ENCODE measurements at places on chromosomes 3 and 15.

- no peak for DNase-seq
These were observed 21.6 kb downstream of the IFT122 start for GRCh38 chr3:129461461-129462146.

- DNase-seq = no peak
These were observed 102.4 kb upstream of the EOMES start for GRCh38 chr3:27824312-27825200.

GRCh38 chr15:65083262-65083701 is 6.7 kb downstream of the KBTBD13 start:
- DNase-seq = no peak

DNA sequence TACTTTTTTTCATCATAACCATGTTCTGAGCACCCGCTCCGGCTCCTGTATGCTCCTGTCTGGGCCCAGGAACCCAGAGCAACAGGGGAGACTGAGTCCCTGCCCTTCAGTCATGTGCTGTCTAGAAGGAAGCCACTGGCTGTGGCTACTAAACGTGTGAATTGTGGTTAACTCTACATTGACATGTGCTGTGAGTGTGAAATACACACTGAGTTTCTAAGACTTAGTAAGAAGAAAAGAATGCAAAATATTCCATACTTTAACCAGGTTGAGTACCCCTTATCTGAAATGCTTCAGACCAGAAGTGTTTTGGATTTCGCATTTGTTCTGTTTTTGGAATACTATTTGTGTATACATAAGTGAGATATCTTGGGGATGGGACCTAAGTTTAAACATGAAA is 42.8 kb upstream of the CGNL1 start:
- no peak for DNase-seq

DNA sequence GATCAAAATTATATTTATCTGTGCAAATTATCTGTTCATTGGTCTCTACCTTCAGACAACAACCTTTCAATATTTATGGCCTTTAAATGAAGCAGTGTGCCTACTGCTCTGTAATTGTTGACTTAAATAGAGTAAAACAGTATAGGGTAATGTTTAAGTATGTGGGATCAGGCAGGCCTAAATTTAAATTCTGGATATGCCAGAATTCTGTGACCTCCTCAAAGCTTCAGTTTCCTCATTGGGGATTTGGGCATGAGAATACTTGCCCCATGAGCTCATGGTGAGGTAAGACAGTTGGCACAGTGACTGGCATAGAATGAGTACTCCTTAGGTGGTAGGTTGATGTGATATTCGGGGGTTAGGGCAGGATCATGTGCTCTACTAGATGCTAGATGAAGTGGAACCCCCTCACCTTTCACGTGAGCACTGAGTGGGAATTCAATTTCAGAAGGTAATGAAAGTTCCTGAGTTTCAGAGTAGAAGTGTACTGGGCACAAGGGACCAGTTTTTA is 14.9 kb downstream of the ARL8B start:
- no peak for DNase-seq

GRCh38 chr3:61789861-61790260 is 228.5 kb downstream of the PTPRG start:
- no peak for DNase-seq

DNA sequence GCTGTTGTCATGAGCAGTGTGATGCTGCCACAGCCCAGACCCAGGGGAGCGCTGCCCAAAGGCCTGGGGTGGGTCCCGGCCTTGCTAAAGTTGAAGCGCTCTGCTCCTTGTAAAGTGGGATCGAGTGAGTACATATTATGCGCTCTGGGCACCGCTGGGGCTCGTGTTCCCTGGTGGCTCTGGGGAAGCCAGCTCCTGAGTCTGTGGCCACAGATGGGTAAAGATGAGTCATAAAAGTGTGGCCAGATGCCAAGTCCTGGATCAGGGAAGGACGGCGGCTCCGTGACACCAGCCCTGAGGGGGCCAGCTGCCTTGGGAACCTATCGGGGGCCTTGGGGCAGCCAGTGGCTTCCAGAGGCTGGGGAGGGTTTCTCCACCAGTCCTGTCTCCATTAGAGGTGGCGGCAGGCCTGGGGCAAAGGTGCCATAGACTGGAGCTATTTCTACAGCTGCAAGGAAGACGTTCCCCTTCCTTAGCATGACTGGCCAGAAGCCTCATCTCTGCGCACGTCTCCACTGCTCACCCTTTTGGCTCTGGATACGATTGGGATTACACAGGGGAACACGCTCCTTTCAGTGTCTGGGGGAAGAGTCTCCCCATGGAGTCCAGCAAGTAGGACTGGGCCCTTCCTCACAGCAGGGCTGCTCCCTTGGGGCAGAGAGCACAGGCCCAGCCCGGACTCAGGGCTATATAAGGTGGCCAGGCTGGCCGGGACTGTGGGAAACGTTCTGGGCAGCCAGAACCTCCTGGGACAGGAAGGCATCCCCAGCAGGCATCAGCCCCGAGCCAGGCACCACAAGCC is 1.2 kb upstream of the ITIH4 start:
- no peak for DNase-seq

DNA sequence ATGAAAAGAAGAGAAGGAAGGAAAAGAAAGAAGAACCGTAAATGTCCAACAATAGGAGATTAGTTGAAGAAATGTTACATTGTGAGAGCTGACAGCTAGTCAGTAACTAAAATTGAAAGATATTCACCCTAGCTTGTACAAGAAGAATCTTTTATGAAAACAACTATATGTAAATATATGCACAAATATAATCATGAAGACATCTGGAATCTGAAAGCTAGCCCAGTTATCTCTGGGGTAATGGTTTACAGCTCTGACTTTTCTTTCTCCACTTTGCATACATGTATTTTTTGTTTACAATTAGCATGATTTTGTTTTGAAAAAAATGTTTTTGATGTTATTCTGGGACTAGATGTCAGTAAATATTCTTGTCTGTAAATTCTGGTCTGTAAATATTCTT is 37.1 kb upstream of the ADAMTSL3 start:
- DNase-seq = no peak

DNA sequence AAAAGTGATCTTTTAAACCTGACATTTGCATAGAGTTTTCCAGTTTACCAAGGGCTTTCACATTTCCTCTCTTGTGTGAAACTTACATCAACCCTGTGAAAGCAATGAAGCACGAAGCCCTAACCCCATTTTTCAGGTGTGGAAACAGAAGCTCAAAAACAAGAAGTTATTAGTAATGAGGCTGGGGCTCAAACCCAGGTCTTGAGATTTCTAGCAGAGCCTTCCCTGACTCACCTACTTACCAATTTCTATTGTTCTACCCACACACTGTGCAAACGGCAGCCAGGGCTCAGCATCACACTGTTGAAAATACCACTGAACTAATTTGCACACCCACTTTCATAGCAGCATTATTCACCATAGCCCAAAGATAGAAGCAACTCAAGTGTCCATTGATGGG is 117.8 kb upstream of the IGF1R start:
- DNase-seq = no peak

DNA sequence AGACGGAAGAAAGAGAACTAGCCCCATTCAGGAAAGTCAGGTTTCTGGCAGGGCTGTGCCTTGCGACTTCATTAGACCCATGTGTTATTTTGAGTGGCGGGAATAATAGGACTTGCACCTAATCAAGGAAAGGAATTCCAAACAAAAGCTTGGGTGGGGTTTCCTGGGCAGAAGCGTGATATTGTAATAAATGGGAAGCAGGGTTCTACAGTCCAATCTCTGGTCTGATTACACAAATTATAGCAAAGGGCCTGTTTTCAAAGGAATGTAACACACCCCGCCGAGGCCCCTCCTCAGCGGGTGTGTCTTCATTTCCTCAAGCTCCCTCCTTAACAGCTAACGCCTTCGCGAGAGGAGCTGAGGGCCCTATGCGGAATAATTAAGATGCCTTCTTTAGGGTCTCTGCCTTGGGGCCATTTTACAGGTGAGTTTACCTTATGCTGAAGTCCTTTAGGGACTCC is 396.0 kb upstream of the C2CD4B start:
- no peak for DNase-seq

DNA sequence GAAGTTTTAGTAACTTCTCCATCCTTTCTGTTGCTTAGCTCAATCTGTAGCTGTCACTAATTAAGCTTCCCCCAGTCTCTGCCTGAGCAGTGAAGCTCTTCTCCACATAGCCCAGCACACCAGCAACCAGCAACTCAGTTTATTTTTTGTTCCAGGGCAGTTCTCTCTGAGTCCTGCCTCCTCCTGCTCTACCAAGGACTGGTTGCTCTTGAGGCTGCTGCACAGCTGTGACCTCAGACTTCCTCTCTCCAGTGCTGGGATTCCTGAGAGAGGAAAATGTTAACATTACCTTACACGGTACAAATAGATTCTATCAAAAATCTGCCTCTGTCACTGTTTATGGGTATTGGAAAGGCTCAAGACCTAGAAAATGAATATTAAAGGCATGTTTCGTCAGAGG is 294.7 kb downstream of the OXSM start:
- DNase-seq = no peak

- no peak for DNase-seq
These were observed 66.1 kb upstream of the PFN2 start for GRCh38 chr3:150036780-150037179.

DNA sequence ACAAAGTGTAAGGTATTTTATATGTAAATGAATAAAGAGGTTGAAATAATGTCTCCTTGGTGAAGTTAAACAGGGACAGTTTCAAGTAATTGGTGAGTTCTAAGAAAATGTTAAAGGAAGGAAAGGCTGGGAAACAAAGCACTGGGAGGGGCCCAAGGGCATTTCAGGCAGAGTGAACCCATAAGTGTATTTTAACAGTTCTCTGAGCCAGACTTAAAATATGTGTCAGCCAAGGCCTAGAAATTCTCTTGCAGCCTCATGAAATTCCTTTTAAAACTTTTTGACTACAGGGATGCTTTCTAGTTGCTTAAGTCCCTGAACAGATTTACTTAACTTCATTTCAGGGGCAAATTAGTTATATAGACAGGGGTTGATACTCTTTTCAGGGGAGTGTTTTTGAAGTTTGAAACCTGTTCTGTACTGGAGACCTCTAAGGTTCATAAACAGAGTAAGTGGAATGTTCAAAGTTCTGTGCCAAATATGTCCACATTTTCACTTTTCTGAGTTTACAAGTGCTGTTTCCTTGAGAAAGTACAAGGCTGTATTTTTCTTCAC is 77.6 kb downstream of the GALK2 start:
- no peak for DNase-seq

DNA sequence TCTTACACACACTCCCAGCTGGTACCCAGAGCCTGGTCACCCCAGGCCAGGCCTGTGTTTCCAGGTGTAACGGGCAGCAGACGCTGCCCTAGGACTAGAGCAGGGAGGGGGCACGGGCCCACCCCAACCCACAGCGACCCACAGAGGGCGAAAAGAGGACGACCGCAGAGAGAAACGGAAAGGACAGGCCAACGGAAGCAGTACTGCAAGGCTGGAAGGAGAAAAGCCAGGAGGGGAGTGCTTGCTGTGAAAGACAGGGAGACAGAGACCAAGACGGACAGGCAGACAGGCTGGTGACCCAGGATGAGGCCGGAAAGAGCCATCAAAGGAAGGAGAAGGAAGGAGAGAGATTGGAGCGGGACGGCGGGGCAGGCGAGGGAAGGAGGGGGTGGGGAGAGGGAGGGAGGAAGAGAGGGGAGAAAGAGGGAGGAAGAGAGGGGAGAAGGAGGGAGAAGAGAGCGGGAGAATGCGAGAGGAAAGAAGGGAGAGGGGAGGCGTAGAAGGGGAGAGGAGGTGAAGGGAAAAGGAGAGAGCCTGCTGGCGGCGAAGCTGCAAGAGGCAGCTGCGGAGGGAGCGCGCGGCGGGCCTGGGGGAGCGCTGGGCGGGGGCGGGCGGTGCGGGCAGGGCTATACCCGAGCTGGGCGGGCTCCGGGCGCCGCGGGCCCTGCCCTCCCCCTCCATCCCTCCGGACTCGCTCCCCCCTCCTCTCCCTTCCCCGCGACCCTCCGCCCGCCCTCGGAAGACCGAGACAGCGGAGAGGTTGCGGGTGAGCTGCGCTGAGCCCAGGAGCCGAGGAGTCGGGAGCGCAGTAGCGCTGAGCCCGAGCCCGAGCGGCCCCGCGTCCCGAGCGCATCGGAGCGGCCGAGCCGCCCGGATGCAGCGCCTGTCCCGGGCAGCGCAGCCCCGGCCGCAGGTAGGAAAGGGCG is at the start of gene SLC6A1:
Gene SLC6A1 (plus strand): TSS at position 732 of the 926 bp plus-strand sequence. CDS start 24,464 bp downstream, outside the sequence.
- no peak for DNase-seq

DNA sequence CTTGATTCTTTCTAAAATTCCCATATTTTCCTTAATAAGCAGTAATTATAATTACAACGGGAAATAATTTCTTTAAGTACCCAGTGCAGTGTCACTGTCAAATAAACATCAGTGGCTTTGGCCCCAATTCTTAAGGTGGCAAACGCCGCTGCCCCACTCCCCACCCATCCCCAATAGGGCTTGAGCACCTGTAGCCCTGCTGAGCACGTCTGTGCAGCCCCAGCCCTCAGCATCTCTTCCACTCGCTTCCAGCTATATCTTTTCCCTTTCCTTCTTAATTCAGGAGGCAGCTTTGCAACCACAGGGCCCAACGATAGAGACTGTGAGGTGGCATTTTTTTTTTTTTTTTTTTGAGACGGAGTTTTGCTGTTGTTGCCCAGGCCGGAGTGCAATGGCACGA is 9.0 kb downstream of the PPM1M start:
- DNase-seq = no peak

DNA sequence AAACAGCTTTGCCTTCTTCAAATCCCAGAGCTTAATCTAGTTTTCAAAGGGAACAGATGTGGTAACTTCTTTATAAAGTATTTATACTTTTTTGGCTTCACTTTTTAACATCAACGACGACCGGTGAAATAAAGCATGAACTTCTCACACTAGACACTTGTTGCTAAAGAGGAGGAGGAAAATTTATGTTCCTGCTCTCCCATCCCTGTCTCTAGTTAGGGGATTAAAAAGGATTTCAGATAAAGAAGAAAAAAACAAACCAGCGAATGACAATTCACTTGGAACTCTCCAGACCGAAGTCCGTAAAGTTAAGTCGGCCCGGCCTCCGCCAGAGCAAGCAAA is 672 bp downstream of the NEDD4 start:
- DNase-seq = no peak

- DNase-seq = no peak
These were observed 18.2 kb downstream of the PEX5L start for GRCh38 chr3:180018543-180018942.

GRCh38 chr3:152695840-152696239 is 139.1 kb upstream of the P2RY1 start:
- DNase-seq = no peak

- DNase-seq = no peak
These were observed 3.9 kb downstream of the SERF2 start for GRCh38 chr15:43795997-43796396.

- no peak for DNase-seq
These were observed 4.3 kb upstream of the UBE2E2 start for GRCh38 chr3:23198801-23199200.

DNA sequence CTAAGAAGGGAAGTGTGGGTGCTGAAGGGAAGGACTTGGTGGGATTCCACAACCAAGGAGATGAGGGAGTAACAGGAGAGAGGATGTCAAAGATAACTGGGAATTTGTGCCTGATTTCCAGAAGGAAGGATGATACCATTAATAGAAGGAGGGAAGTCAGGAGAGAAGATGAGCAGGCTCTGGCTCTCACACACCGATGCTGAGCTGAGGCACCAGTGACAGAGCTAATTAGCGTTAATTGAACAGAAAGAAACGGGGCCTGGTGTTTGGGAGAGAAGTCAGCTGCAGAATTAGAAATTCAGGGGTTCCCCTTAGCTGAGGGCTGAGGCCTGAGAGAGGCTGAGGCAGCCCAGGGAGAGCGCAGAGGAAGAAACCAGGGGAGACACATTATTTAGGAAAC is 11.9 kb upstream of the PDIA5 start:
- no peak for DNase-seq

All from activated T-helper 1 cell treated with anti-CD3 and anti-CD28 coated beads, Interleukin-2, amount 50 U/mL, for 16 hours (primary cell).